Osteocyte (in vitro differentiated cells): ENCODE measurements at places on chromosomes 1 and 21.

DNA sequence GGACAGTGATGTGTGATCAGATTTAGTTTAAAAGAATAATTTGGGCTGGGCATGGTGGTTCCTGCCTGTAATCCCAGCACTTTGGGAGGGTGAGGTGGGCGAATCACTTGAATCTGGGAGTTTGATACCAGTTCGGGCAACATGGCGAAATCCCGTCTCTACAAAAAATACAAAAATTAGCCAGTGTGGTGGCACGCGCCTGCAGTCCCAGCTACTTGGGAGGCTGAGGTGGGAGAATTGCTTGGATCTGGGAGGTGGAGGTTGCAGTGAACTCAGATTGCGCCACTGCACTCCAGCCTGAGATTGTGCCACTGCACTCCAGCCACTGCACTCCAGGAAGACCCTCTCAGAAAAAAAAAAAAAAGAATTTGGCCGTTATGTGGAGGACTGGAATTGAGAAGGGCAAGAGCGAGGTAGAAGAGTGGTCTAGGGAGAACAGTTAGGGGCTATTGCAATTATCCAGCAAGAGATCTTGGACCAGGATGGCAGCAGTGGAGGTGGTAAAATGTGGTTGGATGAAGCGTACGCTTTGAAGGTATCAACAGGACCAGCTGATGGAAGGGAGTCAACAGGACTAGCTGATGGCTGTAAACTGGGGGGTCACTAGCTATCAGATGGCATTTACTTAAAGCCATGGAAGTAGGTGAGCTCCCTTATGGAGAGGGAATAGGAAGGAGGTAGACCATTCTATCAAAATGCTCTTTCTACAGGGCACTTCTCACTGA lies 9.6 kb downstream of the BTBD19 start:
- peaks cover 14% of the 10 kb centered on the region for H3K36me3 ChIP-seq
- H3K27me3 ChIP-seq: no peaks in the 10 kb centered on the region
- H3K4me3 ChIP-seq: peak overlapping the region; percentile 24
- peak overlapping the region; percentile 94 for H3K27ac ChIP-seq
- no peak for DNase-seq

DNA sequence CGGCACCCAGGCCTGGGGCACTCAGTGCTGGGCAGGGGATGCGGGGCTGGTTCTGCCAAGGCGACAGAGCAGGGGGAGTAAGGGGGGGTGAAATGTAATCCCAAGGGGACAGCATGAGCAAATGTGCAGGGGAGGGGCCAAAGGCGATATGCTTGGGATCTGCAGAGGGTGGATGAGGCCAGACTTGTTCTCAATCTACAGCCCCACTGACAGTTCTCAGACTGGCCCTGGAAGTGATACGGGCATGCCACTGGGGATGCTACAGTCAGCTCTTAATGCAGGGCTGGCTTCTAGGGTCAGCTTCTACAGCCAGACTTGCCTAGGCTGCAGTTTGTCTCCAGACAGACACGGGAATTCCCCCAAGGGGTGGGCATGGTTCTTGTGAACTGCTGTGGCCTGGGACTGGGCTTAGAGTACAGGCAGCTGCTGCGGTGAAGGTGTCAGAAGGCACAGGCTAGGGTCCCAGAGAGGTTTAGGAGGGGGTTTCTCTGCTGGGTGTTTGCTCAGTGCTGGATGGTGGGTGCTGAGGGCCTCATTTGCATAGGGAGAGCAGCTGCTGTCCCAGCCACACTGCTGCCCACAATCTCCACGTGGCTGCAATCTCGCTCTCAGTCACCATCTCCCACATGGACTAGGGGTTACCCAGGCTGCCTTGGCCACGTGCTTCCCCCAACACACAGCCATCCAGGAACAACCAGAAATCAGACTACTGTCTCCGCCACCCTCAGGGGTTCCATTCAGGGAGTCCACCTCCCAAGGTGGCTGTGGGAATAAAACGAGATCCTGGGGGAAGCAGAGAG lies 190.1 kb downstream of the HIVEP3 start:
- no peak overlapping the region for H3K4me3 ChIP-seq
- H3K36me3 ChIP-seq: no peaks in the 10 kb centered on the region
- H3K4me1 ChIP-seq: peaks cover 12% of the 10 kb centered on the region
- no peaks in the 10 kb centered on the region for H3K27me3 ChIP-seq

- H3K4me3 ChIP-seq: no peak overlapping the region
- H3K4me1 ChIP-seq: no peaks in the 10 kb centered on the region
- H3K27ac ChIP-seq: no peak overlapping the region
- peaks cover 23% of the 10 kb centered on the region for H3K27me3 ChIP-seq
- no peaks in the 10 kb centered on the region for H3K36me3 ChIP-seq
Observed at GRCh38 chr1:42154685-42155084, 1.5 kb downstream of the GUCA2B start.

- peak overlapping the region; percentile 96 for H3K27ac ChIP-seq
- peaks cover 62% of the 10 kb centered on the region for H3K4me1 ChIP-seq
Observed at GRCh38 chr1:238468068-238468467, 577.3 kb upstream of the ZP4 start.

- no peaks in the 10 kb centered on the region for H3K36me3 ChIP-seq
- H3K4me3 ChIP-seq: no peak overlapping the region
- H3K27me3 ChIP-seq: peaks cover 24% of the 10 kb centered on the region
- no peaks in the 10 kb centered on the region for H3K4me1 ChIP-seq
Observed at GRCh38 chr1:223074445-223075300, 68.4 kb downstream of the TLR5 start.

- no peaks in the 10 kb centered on the region for H3K27me3 ChIP-seq
- no peak for DNase-seq
- no peak overlapping the region for H3K4me3 ChIP-seq
- no peaks in the 10 kb centered on the region for H3K36me3 ChIP-seq
- H3K27ac ChIP-seq: no peak overlapping the region
Observed at GRCh38 chr1:26349188-26349876, 4.6 kb downstream of the CRYBG2 start.

DNA sequence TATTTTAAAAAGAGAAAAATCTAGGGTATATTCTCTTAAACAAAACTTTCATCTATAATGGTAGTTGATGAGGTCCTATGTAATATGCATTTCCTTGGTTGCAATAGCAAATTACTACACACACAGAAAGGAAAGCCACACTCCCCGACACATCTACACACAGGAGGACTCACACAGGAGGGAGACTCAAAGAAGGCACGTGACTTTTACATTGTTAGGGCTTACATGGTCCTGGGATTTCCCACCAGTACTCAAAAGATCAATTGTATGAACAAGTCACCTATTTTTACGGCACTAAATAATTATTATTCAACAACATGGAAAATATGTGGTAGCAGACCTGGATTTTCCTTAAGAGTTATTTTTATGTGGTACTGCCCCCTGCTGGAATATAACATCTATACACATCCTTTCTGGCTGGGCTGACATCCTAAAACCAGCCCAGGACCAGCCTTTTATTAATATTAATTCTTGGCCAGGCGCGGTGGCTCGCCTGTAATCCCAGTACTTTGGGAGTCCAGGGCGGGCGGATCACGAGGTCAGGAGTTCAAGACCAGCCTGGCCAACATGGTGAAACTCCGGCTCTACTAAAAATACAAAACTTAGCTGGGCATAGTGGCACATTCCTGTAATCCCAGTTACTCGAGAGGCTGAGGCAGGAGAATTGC lies 33.9 kb upstream of the LGALS8 start:
- peaks cover 3% of the 10 kb centered on the region for H3K4me1 ChIP-seq
- DNase-seq: no peak

DNA sequence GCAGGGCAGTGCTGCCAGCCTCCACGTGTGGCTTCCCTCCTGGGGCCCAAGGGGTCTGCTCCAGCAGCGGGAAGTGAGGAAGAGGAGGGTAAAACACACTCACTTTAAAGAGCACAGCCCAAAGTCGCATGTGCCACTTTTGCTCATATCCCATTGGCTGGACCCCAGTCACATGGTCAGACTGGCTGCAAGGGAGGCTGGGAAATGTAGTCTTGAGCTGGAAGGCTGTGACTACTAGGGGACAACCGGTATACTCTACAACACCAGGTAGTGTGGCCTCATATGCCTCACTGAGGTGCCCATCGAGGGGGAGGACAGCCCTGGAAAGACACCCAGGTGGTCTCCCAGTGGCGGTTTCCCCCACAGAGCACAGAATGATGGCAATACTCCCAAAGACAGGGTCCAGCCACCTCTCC lies 45.2 kb downstream of the CAMK2N1 start:
- H3K4me3 ChIP-seq: no peak overlapping the region
- H3K4me1 ChIP-seq: no peaks in the 10 kb centered on the region
- no peaks in the 10 kb centered on the region for H3K36me3 ChIP-seq
- no peak overlapping the region for H3K27ac ChIP-seq
- H3K27me3 ChIP-seq: peaks cover 21% of the 10 kb centered on the region

DNA sequence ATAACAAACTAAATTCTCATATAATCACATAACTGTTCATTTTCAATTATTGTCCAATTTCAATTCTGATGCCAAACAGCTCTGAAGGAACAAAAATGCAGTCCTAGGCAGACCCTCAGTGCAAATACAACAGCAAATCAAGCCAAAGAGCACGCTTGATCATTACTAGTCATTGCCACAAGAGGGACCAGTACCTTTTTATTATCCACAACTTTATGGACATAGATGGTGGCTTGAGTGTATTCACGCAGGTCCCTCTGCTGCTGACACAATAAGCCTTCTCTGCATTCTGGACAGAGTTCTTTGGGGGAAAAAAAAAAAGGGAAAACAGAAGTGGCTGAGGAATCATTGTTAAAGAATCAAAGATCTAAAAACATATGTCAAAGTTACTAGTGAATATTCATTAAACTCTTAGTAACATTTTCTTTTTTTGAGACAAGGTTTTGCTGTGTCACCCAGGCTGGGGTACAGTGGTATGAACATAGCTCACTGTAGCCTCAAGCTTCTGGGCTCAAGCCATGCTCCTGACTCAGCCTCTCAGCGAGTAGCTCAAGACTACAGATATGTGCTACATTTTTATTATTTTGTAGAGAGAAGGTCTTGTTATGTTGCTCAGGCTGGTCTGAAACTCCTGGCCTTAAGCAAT lies 34.3 kb upstream of the RAP1GAP start:
- no peaks in the 10 kb centered on the region for H3K27me3 ChIP-seq
- no peak overlapping the region for H3K4me3 ChIP-seq
- peaks cover 41% of the 10 kb centered on the region for H3K4me1 ChIP-seq
- peaks cover 35% of the 10 kb centered on the region for H3K36me3 ChIP-seq

DNA sequence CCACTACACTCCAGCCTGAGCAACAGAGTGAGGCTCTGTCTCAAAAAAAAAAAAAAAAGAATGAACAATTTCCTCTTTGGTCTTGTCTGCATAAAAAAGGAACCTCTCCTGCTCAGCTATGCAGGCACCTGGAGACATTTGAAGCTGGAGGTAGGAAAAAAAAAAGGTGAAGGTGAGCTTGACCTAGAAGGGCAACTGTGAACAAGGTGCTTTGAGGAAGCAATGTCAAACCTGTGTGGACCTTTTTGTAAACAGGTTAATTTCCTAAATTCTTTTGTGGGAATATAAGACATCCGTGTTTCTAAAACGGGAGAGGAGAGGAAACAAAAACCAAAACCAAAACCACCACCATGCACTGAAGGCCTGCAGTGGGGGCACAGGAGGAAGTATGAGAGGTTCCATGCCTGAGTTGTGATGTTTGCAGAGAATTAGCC lies 77.5 kb downstream of the SLC45A1 start:
- peaks cover 30% of the 10 kb centered on the region for H3K36me3 ChIP-seq
- no peaks in the 10 kb centered on the region for H3K27me3 ChIP-seq
- H3K4me3 ChIP-seq: no peak overlapping the region
- DNase-seq: no peak
- peaks cover 59% of the 10 kb centered on the region for H3K4me1 ChIP-seq

- H3K4me3 ChIP-seq: no peak overlapping the region
- no peaks in the 10 kb centered on the region for H3K27me3 ChIP-seq
- no peaks in the 10 kb centered on the region for H3K36me3 ChIP-seq
- no peak overlapping the region for H3K27ac ChIP-seq
Observed at GRCh38 chr1:200901350-200901749, 6.7 kb downstream of the INAVA start.

DNA sequence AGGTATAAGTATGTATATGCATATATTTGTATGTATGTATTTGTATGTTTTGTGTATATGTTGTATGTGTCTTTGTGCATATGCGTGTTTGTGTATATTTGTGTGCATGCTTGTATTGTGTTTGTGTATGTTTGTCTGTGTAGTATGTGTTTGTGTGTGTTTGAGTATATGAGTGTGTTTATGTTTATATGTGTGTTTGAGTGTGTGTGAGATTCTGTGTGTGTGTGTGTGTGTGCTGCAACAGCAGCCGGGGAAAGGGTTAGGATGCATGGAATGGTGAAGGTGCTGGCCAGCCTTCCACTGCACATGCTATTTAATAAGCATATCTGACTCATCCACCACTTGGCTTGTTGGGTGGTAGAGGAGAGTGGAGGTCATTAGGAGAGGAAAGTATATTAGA lies 46.6 kb upstream of the RAB4A start:
- H3K4me3 ChIP-seq: no peak overlapping the region
- peaks cover 33% of the 10 kb centered on the region for H3K27me3 ChIP-seq
- H3K27ac ChIP-seq: no peak overlapping the region
- H3K36me3 ChIP-seq: no peaks in the 10 kb centered on the region
- H3K4me1 ChIP-seq: peaks cover 8% of the 10 kb centered on the region
